CD8-positive, alpha-beta T cell (primary cell): ENCODE measurements at places on chromosomes 5 and 9. TPM values are rescaled to one million over a fixed set of nuclear protein-coding genes. Genes with fewer than 3 reads are reported as not detected.

Gene PCAT7
- total RNA-seq, result not detected

DNA sequence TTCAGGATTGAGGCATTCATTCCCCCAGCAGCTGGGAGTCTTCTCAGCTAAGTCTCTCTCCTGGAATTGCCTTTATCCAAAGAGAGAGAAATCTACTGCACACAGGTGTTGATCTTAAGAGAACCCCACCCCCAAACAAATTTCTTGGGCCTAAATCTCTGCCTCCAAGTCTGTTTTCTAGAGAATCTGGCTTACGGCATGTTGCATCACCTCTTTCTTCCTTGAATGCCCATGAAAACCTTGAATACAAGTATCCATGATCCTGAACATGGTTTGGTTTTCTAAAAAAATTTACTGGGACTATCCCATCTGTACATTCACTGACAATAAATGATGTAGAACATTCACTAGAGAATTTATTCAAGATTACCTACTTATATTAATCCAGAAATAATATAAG, 401.6 kb downstream of the PDE4D start:
- no peak for DNase-seq

GRCh38 chr5:133635051-133635450, 22.7 kb upstream of the FSTL4 start:
- DNase-seq, result no peak

- no peak for DNase-seq
Observed at GRCh38 chr5:73654819-73655318, 28.9 kb downstream of the ARHGEF28 start.

GRCh38 chr9:136885950-136886578, at the start of gene TRAF2:
TSS of gene TRAF2 (plus strand) at chr9:136886516. CDS start at chr9:136898741, 12,225 bp downstream.
- DNase-seq, result peak; percentile 99

DNA sequence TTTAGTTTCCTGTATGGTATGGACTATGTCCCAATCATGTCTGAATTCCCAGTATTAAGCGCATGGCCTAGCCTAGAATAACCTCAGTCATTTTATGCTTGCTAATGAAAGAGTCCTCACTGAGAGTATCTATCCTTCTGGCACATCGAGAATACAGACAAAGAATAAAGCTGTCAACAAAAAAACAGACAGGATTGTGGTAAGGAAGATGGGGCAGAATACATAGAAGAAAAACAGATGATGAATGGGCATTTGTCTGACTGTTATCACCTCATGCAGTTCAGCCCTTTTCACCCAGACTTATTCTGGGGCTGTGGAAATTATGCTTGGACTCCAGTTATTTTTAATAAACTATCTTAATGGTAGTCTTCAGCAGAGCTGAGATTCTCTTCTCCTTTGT, 363.8 kb upstream of the TNC start:
- no peak for DNase-seq

GRCh38 chr9:79575547-79575946, 3.8 kb downstream of the TLE4 start:
- DNase-seq, result no peak

Gene CDC25C
- not detected for total RNA-seq

Gene NPR2
- total RNA-seq, result 2.9 TPM

Gene TMEM215
- total RNA-seq, result not detected

Gene C5
- total RNA-seq, result 0.50 TPM
